ENCODE measurements at places on chromosomes 6 and 20. TPM values are rescaled to one million over a fixed set of nuclear protein-coding genes. Genes with fewer than 3 reads are reported as not detected.

GSTA3 gene
- not detected for polyA plus RNA-seq

TMEM244 gene
- not detected for polyA plus RNA-seq

TFAP2A gene
- polyA plus RNA-seq, result 0.46 TPM

HUS1B gene
- polyA plus RNA-seq, result 0.28 TPM

ESR1 gene
- polyA plus RNA-seq, result 2.2 TPM

DNA sequence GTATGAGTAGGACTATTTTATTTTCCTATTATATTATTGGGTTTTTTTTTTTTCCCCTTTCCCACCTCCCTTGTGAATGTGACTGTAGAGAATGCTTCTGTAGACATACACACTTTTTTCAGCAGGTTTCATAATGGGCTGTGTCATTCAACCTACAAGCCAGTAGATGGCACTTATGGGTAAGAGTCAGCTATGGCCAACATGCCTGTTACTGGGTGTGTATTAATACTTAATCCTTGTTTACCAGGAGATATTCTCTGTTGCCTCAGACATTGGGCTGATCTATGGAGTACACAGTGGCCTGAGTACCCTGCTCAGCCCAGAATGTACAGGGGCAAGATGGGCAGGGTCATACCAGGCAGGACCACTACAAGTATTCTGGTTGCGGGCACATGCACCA lies 382.5 kb downstream of the EPHA7 start:
- DNase-seq, result no peak

GRCh38 chr20:32004963-32005362 lies 5.3 kb upstream of the CCM2L start:
- DNase-seq, result peak; percentile 16

- DNase-seq, result no peak
Observed at GRCh38 chr6:168746643-168747042, 305.7 kb downstream of the SMOC2 start.

DNA sequence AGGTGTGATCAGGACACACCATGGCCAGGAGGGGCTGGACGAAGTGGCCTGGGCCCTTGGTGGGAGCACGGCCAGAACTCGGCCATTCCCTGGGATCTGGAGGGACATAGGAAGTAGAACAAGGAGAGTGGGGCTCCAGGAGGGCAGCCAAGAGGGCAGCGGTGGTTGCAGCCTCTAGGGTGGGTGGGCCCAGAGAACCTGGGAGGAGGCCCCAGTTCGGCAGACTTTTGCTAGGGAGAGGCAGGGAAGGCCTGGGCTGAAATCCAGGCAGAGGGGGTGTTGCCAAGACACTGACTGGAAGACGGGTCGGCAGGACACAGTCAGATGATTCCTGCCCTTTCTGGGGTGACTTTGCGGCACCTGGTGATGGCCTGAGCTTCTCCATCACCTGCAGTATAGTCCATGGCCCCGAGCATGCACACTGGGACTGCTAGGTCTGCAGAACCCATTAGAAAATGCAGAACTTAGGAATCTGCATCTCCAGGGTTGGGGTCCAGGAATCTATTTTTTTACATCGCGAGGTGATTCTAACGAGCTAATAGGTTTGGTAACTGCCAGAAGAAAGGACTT lies 224.8 kb downstream of the SYNDIG1 start:
- DNase-seq, result peak; percentile 45

DNA sequence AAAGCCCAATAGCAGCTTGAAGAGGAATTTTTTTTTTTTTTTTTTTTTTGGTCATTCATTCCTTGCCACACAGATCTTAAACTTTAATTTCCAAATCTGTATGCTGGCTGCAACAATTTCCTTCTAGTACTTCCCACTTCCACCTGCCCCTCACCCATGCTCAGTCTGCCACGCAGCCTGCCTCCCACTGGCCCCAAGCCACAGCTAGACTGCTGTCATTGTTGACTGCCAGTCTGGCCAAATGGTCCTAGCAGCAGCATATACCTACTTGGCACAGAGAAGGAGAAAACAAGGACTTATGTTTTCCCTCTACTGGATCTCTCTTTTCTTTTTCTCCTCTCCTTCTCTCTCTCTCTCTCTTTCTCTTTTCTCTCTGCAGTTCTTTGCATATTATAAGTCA lies 118.3 kb upstream of the HEY2 start:
- no peak for DNase-seq

- no peak for DNase-seq
Observed at GRCh38 chr6:2943564-2943955, 27.8 kb downstream of the SERPINB6 start.

Measured in muscle of leg (tissue), 16 donors.